ENCODE measurements at places on chromosomes 11 and 22.

GRCh38 chr22:35561796-35562526 lies 21.3 kb downstream of the RASD2 start:
- ATAC-seq: no peak

GRCh38 chr11:104333977-104334376 lies 170.0 kb upstream of the PDGFD start:
- no peak for ATAC-seq

GRCh38 chr11:19753451-19754106 lies 40.9 kb downstream of the NAV2 start:
- no peak for ATAC-seq

GRCh38 chr11:19961225-19961624 lies 199.1 kb downstream of the DBX1 start:
- ATAC-seq: no peak

GRCh38 chr11:86050196-86050709 lies 18.6 kb downstream of the PICALM start:
- ATAC-seq: no peak

- ATAC-seq: no peak
Observed at GRCh38 chr11:64121663-64122410, 44.1 kb downstream of the MACROD1 start.

- peak; percentile 66 for ATAC-seq
Observed at GRCh38 chr11:18731949-18732821, 6.2 kb upstream of the IGSF22 start.

GRCh38 chr11:71372693-71373657 lies 75.2 kb downstream of the DHCR7 start:
- ATAC-seq: no peak

- ATAC-seq: no peak
Observed at GRCh38 chr11:67261946-67262681, 4.2 kb upstream of the GRK2 start.

DNA sequence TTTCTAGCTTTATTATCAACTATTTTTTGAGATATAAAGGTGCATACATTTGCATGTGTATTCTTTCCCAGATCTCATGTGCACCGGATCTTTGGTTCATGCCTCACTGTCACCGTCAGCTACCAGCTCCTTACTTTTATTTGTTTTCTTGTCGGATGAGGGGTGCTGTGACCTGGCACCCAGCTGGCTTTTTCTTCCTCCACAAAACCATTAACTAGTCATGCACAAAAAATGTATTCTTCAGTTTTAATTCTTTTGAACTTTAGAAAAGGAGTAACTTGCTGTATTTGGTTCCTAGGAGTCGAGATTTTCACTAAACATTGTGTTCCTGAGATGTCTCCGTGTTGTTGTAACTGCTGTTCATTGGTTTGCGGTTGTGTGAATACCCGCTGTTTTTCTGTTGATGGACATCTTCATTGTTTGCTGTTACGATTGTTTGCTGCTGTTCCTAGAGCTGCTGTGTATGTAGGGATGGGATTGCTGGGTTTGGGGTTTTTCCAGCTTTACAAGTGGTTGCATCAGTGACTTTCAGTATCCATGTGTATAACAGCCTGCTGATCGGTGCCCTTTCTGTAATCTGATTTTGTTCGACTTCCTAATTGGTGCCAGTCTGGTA lies 39.4 kb downstream of the MOV10L1 start:
- no peak for ATAC-seq

GRCh38 chr11:95764267-95764898 lies 25.2 kb downstream of the FAM76B start:
- peak; percentile 74 for ATAC-seq

DNA sequence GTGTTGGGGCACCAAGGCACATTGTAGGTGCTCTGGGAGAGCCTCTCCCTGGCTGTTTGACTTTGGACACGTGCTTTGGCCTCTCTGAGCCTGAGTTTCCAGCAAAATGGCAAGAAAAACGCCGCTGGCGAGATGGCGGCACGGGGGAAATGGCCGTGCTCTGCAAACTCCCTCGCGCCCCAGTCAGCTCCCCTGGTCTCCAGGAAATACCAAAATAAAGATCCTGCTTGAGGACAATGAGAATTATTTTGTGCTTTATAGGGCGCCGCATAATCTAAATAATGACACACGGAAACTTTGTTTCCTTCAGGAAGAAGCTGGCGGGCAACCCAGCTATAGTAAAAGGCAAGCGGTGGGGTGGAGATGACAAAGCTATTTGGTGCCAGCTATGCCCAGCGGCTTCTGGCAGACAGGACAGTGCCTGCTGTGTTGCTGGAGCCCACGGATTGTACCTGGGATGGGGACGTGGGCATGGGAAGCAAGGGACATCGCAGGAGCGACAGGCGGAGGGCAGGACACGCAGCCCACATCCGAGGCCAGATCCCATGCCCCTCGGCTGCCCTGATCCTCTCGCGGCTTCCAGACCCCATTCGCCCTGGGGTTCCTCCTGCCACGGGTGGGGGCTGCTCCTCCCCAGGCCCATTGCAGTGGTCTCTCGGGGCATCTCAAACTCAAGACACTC lies 26.3 kb upstream of the RFPL3 start:
- ATAC-seq: no peak

- no peak for ATAC-seq
Observed at GRCh38 chr11:130854483-130854882, 61.8 kb downstream of the SNX19 start.

DNA sequence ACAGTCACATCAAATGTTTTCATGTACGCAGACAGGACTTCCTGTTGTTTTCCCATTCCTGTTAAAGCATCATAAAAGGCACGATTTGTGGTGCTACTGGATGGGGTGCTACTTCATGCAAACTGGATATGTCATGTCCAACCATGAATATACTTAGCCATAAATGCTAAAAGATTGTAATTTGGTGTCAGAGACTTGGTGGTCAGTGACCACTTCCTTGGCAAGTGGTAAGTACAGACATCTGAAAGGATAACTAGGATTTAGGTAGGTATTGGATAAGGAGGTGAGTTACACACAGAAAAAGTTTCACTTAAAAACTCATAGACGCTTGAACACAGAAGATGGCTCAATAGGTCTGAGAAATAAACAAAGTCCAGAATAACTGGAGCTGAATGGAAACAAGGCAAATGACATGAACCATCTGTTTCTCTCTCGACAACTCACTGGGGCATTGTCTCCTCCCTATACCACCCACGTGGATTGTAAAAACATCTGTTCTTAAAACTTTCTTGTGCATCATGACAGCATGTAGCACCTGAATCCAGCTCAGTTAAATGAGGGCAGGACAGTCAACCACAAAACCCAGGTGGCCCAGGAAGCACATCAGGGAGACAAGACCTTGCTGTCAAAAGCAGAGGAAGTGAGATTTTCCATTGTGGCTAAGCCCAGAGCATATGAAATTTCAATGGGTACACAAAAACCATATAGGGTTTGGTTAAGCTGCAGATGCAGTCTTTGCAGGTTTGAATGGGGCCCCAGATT lies 22.1 kb upstream of the IGLL5 start:
- peak; percentile 44 for ATAC-seq

- no peak for ATAC-seq
Observed at GRCh38 chr11:9251311-9251710, 13.8 kb downstream of the DENND5A start.

DNA sequence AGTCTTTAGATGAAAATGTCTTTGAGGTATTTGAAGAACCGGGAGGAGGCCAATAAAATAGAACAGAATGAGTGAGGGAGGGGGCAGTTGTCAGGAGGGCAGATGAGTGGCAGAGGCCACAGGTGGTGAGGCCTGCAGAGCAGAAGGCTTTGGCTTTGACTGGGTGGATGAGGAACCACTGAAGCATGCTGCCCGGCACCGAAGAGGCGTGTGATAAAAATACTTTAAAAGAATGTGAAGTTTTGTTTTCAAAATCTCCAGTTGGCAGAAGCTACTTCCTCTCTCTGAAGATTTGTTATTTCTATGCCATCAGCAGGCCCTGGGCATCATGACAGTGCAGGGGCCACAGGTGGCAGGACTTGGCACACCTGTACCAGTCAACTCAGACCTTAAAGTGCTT lies 6.3 kb downstream of the MS4A12 start:
- ATAC-seq: peak; percentile 48

DNA sequence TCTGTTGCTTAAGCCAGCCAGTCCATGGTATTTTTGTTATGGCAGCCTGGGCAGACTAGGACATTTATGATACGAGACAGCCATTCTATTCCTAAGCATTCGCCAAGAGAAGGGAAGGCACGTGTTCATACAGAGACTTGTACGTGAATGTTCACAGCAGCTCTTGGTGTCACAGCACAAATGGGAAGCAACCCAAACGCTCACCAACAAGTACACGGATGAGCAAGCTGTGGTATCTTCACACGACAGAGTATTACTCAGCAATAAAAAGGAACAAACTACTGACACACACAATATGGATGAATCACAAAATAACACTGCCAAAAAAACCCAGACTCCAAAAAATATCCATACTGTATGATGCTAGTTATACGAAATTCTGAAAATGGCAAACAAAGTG lies 85.1 kb downstream of the PHF21B start:
- no peak for ATAC-seq

DNA sequence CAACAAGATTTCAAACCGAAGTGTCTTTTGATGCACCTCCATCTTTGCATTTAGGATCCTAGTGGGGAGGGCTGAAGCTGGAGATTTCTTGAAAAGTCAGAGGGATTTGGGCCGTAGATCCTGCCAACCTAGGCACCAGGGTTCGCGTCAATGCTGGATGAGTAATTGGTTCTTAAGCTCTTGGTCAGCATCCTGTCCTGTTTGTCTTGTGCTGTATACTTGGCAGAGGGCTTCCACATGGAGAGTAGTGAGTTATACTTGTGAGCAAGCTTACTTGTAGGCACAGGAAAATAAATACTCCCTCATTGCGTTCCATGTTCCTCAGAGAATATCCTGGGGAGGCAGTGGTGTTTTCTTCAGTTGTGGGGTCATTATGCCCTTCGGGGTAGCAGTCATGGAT lies 12.6 kb downstream of the INSC start:
- no peak for ATAC-seq

- ATAC-seq: no peak
Observed at GRCh38 chr22:27580311-27580897, 221.2 kb downstream of the MN1 start.

- no peak for ATAC-seq
Observed at GRCh38 chr22:35437049-35437448, 37.1 kb downstream of the MCM5 start.

- peak; percentile 89 for ATAC-seq
Observed at GRCh38 chr22:19447330-19448075, at the start of gene C22orf39. Gene C22orf39, minus strand, starts transcription at chr22:19447711. Its CDS starts 23 bp downstream, at chr22:19447688.

GRCh38 chr11:134266440-134266839 lies 9.7 kb upstream of the GLB1L3 start:
- no peak for ATAC-seq

GRCh38 chr11:133892126-133892525 lies 46.8 kb upstream of the SPATA19 start:
- ATAC-seq: no peak

DNA sequence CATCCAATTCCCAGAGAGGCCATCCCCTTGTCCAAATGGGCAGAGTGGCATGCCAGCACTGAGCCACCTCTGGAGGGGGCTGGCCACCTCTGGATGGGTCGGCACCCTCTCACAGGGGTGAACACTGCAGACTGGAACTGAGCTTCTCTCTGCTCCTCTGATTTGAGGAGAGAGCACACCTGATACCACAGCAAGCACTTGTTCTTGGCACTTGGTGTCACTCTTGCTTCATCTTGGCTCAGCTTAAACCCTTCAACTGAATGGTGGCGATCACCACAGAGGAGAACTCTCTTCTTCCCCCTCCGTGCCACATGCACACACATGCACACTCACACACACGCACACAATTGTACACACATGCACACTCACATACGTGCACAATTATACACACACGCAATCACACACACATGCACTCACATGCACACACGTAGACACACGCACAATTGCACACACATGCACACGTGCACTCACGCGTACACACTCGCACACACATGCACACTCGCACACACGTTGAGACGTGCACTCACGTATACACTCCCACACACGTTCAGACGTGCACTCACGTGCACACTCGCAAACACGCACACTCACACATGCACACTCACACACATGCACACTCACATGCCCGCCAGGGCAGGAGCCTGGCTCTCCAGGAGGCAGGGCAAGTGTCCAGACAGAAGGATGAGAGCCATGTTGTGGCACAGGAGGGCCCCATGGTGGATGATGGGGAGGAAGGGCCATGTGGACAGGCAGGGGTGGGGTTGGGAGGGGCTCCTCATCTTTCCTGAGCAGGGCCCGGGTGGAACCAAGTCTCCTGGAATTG lies 23.4 kb downstream of the OVOL1 start:
- ATAC-seq: no peak

- no peak for ATAC-seq
Observed at GRCh38 chr11:7515447-7515886, 1.7 kb downstream of the PPFIBP2 start.

DNA sequence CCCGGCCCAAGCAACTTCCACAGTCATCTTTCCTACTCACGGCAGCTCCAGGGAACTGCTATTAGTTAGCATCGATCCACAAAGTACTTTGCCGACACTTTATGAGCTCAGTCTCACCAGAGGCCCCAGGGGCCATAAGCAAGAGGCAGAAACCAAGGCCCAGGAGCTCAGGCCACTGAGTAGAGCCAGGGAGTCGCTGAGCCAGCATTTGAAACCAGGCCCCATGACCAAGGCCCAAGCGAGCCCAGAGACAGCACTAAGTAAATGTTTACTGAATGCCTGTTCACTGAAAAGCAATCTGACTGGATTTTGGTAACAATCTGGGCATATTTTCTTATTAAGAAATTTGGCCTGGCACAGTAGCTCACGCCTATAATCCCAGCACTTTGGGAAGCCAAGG lies 43.3 kb downstream of the ARRB1 start:
- ATAC-seq: no peak

DNA sequence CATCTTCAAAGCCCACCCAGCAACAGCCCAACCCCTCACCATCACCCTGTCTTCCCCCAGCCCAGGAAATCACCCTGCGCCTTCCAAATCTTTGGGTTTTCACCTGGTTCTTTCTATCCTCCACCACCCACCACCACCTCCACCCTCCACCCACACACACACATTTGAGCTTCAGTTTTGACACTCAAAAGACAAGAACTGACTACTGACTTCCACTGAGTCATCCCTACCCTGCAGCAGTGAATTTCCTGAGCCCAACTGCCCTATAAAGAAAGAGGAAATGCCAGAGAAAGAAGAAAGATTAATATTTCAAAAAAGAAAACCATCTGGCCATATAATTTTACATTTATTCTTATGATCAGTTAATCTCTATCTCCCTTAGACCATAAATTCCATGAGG lies 137.5 kb downstream of the CHST1 start:
- ATAC-seq: peak; percentile 30

- no peak for ATAC-seq
Observed at GRCh38 chr22:46902998-46903916, 140.8 kb downstream of the TBC1D22A start.

- no peak for ATAC-seq
Observed at GRCh38 chr22:20026204-20026908, 5.4 kb downstream of the TANGO2 start.
